ENCODE measurements at places on chromosomes 11 and 22.

DNA sequence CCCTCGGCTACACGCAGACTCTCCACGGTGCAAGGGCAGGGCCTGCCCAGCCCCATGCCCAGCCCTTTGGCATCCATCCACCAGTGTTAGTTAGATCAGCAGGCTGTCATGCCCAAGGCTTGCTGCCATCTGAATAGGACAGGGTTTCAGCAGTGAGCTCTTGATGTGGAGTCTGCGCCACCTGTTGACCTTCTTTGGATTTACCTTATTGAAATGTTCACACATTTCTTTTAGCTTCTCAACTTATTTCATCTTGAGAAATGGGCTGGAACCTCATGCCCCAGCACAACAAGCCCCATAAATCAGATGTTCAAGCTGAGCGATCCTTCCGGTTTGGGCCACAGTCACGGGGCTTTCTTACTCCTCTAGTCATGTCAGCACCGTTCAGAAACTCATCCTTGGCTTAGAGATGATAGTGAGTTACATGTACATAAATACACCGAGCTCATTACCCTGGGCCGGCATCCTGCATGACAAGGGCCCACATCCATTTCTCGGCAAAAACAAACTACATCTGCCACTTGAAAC lies 61.7 kb downstream of the PARVB start:
- DNase-seq = peak; percentile 60

GRCh38 chr22:23364389-23364788 lies 184.1 kb downstream of the BCR start:
- DNase-seq = no peak

DNA sequence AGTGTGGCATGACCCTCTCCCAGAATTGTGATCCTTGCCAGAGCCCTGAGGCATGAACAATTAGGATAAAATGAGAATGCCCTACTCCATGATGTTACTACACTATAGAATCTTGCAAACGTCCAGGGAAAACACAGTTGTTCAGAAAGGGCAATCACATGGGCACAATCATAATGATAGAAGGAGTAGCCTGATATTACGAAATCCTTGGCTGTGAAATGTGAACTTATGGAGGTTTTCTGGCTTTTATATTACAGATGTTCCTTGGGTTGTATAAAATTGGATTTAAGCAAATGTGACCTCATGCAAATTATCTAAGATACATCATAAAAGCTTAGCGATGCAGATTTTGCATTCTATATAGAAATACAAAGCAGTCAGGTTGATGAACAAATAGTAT lies 29.4 kb upstream of the TPH1 start:
- DNase-seq = no peak

DNA sequence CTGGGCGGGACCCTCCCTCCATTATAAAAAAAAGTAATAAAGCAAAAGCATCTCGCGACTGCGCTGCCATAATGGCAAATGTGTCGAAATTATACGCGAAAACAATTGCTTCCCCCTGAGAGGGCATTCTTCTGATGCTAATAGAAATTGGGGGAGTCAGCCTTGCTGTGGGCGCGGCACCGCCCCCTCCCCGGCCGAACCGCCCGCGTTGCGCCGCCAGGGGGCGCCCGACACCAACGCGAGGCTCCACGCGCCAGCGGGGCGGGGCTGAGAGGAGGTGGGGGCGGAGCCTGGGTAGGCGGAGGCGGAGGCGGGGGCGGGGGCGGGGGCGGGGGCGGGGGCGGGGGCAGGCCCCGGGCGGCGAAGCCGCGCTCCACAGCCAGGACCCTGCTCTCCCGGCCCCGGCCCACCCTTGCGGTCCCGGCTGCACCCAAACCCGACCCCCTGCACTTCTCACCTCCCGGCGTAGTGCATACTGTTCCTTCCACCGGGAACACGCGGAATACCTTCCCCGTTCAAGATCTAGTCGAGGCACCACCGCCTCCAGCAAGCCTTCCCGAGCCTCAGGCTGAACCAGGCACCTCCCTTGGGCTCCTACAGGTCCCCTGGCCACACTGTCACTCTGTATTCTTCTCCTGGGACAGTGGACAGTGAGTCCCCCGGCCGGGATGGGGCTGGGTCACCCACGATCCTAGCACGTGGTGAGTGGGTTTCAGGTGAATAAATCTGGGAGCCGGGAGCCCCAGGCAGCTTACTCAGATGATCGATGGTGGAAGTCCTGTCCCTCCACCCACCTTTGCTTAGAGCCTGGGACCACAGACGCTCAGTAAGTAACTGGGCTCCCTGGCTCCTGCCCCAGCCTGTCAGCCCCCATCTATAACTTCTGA lies 15.5 kb upstream of the UPK3A start:
- DNase-seq = peak; percentile 11

GRCh38 chr11:61896665-61897386 lies 5.5 kb upstream of the FADS3 start:
- no peak for DNase-seq

DNA sequence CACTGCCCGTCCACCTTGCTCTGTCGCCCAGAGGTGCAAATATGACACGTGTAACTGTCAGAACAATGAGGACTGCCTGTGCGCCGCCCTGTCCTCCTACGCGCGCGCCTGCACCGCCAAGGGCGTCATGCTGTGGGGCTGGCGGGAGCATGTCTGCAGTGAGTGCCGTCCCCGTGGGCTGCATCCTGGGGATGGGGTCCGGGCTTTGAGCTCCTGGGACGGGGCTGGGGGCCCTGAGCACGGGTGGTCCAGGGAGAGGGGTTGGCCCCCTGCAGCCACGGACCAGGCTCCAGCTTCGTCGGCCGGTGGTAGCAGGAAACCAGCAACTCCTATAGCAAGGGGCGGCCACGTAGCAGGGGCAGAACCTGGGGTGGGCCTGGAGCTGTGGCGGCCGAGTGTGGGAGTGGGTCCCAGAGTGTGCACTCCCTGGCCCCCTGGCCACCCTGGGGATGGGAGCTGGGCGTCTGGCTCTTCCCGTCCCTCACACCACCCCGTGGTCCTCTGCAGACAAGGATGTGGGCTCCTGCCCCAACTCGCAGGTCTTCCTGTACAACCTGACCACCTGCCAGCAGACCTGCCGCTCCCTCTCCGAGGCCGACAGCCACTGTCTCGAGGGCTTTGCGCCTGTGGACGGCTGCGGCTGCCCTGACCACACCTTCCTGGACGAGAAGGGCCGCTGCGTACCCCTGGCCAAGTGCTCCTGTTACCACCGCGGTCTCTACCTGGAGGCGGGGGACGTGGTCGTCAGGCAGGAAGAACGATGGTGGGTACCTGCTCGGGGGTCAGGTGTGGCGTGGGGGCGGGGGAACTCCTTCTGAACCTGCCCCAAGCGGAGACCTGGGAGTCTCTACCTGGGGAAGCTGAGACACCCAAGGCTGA lies 10.1 kb downstream of the MUC2 start:
- no peak for DNase-seq

DNA sequence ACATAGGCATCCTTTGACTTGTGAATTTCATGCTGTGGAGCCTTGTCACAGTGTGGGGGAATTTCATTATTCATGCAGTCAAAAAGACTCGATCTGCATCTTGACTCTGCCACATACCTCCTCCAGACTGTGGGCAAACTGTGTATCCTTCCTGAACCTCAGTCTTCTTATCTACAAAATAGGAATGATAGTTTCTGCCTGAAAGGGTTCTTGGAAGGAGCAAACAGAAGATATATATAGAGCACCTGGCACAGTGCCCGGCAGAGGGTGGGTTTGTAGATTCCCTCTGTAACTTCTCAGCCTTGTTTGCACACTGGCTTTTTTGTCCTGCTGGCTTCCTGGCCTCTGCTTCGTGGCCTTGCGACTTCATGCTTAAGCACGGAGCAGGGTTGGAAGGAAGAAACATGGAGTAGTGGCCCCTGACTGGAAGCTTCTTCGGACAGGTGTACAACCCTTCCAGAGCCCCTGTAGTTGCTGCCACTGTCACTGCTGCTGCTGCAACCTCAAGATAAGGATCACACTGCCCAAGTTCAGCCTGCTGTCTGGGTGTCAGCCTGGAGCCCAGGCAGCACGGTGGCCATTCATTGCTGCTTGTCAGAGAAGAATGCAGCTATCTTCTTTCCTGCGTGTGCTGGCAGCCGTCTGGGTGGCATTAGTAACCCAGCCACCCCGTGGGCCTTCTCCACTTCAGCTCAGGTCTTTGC lies 106.4 kb downstream of the MICAL2 start:
- no peak for DNase-seq

DNA sequence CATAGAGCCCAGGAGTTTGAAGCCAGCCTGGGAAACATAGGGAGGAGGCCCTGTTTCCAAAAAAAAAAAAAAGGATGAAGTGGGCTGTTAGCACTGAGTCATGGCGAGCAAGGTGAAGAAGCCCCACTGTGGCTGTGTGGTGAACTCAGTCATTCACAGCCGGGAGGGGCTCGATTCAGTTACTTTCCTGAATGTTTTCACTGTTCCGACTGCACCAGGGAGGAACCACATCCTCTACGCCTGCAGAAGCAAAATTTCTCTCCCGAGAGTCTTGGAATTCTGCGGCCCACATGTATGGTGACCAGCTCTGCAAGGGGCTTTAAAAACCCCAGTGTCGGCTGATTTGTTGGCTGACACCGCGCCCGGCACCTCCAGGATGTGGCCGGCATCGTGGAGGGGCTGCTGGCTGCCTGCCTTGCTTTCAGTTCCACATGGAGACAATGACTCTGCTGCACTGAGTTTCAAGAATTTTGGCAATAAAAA lies 27.8 kb upstream of the GRAMD4 start:
- no peak for DNase-seq

DNA sequence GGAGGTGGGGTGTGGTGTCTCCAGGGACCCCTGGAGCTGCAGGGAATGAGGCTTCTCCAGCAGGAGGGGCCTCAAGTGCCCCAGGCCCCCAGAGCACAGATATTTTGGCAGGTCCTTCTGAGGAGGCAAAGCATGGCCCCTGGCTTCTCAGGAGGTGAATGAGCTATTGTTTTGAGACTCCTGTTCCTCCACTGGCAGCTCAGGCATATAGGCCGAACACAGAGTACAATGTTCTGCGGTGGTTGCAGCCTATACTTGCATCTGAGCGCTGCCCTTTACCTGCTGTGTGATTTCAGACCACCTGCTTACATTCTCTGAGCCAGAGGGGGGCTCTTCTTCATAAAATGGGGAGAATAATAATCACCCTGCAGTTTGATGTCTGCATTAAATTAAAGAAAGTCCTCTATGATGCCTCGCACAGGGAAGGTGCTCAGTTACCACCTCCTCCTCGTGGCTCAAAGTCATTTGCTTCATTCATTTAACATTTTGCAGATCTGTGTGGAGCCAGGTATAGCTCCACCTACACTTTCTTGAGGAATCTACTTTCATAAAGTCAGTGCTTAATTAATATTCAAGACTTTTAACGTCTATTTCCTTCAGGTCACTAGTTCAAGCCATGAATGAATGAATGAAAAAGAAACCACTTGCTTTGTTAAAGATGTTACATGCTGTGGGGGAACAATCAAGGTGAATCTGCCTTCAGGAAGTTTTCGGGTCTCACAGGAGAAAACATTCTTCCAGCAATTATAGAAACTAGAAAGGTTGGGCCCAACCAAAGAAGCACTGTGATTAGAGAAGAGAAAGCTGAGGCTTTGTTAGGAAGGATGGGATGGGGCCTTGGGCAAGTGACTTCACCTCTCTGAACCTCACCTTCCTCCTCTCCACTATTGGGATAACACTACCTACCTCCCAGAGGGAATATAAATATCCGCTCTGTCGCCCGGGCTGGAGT lies 68.4 kb downstream of the ADAMTS15 start:
- no peak for DNase-seq

- no peak for DNase-seq
Measured at GRCh38 chr11:47435687-47436086, 9.4 kb upstream of the PSMC3 start.

- no peak for DNase-seq
Measured at GRCh38 chr11:100562128-100562527, 125.0 kb upstream of the ARHGAP42 start.

- no peak for DNase-seq
Measured at GRCh38 chr11:38481391-38481790, 1883.4 kb upstream of the RAG2 start.

- DNase-seq = no peak
Measured at GRCh38 chr11:27470826-27471588, 1.6 kb downstream of the LGR4 start.

- DNase-seq = no peak
Measured at GRCh38 chr22:36117053-36117554, 43.5 kb downstream of the APOL3 start.

- no peak for DNase-seq
Measured at GRCh38 chr11:46457659-46458424, 66.3 kb upstream of the CHRM4 start.

- DNase-seq = no peak
Measured at GRCh38 chr22:27601195-27601594, 200.4 kb downstream of the MN1 start.

DNA sequence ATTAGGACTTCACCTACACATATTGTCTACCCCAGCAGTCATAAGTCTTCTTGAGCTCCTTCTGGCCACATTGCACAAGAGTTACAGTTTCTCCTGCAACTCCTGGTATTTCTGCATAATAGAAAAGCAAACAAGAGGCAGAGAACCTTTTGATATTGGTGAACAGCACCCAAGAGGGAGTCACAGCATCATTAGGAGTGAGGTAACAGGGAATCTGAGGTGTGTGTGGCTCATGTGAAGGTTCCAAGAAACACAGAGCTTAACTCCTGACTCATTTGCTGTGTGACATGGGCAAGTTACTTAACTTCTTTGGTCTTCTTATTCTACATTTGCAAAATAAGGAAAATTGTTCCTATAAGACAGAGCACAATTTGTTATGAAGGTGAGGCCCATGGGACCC lies 374.6 kb downstream of the INSC start:
- no peak for DNase-seq

DNA sequence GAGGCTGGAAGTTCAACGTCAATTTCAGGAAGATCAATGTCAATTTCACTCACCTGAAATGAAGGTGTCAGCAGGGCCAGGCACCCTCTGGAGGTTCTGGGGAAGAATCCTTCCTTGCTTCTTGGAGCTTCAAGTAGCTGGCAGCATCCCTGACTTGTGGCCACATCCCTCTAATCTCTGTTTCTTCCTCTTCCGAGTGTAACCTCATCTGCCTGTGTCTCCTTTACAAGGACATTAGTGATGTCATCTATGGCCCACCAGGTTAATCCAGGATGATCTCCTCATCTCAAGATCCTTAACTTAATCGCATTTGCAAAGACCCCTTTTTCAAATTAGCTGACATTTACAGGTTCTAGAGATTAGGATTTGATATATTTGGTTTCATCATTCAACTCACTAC lies 240.8 kb upstream of the MTNR1B start:
- DNase-seq = no peak

GRCh38 chr22:44206330-44206645 lies 25.6 kb downstream of the PARVG start:
- no peak for DNase-seq

- DNase-seq = no peak
Measured at GRCh38 chr22:38135133-38135706, 24.7 kb upstream of the BAIAP2L2 start.

GRCh38 chr11:91947215-91947820 lies 277.3 kb upstream of the FAT3 start:
- DNase-seq = peak; percentile 62

GRCh38 chr11:14336507-14337503 lies 22.2 kb downstream of the RRAS2 start:
- no peak for DNase-seq

All from NCI-H187 (cell line).